ENCODE measurements at places on chromosomes 12 and 14.

DNA sequence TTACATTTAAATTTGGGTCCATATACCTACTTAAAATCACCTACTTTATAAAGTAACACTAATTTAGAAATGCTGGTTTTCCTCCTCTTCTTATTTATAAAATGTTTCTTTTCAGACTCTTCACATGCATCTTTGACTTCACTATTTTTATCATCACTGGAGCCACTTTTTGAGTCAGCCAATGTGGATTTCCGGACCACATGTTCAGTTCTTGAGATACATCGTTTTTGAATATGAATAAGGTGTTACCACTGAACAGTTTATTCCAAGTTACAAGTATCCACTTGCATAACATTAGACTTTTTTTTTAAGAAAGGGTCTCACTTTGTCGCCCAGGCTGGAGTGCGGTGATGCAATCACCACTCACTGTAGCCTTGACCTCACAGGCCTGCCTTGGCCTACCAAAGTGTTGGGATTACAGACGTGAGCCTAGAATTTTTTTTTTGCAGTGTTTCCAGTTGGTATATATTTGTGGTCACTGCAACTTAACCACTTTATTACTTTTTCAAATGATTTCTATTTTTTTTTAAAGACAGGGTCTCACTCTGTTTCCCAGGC is 5.7 kb downstream of the FNTB start:
- DNase-seq, result no peak

DNA sequence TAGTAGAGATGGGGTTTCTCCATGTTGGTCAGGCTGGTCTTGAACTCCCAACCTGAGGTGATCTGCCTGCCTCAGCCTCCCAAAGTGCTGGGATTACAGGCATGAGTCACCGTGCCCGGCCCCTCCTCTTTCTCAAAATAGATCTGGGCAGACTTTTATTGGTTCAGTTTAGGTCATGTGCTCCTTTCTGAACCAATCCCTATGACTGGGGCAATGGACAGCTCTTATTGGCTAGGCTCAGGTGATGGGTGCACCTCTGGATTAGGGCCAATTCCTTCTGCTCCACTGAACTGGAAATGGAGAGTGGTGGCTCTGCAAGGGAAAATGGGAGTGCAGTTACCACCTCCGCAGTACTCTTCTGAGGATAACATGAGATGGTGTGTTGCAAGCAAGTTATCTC is 6.2 kb upstream of the ATP6V0A2 start:
- DNase-seq, result no peak

DNA sequence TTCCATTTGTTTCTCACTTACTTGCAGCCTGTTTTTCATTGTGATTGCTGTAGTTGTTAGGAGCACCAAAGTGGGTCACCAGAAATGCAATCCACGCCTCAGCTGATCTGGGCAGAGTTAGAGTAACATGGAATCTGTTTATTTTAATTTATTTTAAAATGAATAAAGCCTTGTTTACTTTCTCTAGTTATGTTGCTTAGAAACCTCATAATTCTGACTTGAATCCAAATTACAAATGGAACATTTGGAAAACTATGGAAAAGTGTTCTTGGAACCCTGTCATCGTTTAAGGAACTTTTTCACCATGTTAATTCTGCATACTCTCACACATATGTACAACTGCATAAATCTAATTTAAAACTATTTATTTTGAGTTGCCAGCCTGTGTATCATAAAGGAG is 92.2 kb upstream of the DAAM1 start:
- DNase-seq, result no peak

DNA sequence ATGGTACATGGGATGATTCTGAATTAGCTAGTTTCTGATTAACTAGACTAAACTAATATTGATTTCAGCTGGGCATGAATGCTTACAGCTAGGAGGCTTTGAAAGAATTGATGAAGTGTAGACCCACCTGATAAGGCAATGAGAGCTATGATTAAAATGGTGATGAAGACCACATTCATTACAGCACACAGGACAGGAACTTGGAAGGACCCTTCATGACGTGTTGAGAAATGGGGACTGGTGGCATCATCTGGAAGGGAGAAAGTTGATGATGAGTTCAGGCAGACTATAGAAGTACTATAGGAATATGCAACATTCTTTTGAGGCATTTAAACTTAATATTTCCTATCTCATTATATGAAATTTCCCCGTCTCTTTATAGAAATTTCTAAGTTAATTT is 4.5 kb downstream of the CD69 start:
- no peak for DNase-seq

DNA sequence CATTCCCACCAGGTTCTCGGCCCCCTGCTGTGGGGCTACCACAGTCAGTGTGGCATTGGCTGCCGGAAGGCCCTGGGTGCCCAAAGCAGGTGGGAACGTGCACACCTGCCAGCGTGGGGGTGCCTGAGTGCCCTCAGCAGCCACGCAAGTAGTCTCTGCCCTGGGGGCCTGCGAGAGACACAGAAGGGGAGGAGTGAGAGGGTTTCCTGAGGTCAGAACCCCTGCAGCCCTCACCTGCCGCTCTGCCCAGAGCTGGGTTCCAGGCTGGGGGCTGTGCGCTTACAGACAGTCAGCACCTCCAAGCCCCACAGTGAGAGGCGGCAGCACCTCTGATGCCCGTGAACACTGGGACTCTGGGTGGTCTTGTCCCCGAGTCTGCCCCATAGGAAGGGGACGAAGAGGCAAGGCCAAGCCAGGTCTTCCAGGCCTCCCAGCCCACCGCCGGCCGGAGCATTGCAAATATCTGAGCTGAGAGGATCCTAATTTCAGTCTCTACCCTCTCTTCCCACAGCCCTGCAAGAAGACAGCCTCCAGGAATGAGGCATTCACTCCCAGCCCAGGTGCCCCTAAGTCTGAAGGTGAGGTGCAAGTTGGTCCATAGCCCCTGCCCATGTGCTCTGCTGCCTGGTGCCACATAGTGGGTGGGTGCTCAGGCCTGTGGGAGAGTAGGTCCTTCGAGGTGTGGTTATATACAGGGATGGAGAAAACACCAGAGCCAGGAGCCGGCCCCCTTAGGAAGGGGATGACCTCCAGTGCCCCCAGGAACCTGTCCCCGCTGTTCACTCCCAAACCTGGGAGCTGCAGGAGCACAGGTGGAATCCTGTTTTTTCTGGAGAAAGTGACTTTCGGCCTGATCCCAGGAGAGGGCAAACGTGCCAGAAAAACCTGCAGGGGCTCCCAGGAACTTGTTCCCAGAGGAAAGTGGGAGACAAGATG is 291.1 kb upstream of the RTL1 start:
- DNase-seq, result no peak

GRCh38 chr12:18139254-18139653 is 49.3 kb upstream of the RERGL start:
- DNase-seq, result no peak

DNA sequence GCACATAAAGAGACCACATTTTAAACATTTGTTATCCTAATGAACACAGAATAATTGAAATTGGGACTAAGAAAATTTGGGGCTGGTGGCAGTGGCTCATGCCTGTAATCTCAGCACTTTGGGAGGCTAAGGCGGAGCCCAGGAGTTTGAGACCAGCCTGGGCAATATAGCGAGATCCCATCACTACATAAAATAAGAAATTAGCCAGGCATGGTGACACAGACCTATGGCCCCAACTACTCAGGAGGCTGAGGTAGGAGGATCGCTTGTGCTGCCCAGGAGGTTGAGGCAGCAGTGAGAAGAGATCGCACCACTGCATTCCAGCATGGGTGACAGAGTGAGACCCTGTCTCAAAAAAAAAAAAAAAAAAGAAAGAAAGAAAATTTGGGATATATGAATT is 59.7 kb downstream of the CPM start:
- no peak for DNase-seq

DNA sequence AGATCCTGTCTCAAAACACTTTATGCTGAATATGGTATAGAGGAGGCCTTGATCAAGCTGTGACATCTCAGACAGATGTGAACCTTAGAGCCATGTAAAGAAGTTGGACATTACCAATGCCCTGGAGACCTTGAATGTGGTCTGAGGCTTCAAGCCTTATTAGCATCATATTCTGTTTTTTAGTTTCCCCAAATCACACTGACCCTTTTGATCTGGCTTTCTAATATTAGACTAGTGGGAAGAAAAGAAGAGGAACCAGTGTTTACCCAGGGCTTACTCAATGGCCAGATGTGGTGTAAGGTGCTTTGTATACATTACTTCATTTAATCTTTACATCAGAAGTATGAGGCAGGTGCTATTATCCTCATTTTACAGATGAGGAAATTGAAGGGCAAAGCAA is 10.6 kb upstream of the TBPL2 start:
- no peak for DNase-seq

DNA sequence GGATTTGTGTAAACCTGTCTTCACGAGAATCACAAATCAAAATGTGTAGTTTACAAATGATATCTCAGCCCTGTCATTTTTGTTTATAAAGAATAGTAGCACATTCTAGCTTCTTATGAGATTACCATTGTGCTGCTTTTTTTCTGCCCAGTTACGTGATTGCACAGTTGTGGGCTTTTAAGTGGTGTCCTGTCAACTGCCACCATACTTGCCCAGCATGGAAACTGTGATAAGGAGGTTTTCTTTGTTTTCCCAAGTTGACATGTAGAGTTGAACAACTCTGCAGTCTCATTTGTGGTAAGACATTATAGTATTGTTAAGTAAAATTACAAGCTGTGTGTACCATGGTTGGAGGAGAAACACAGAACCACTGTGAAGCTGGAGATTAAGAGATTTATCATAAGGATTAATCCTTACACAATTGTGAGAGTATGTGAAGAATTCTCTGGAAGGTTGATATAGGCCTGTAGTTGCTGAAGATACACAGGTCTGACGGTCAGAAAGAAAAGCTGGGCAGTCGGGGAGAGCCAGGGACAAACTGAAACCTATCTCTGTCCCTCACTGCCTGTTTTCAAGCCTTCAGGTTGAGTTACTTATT is 12.2 kb downstream of the CHURC1 start:
- no peak for DNase-seq

Data from D721Med (cell line).